Hippocampal formation (tissue), 2 donors: ENCODE measurements at places on chromosomes 6 and 20.
A peak's percentile ranks its signal among the peaks of the same experiment; 100 is the strongest.

GRCh38 chr20:35619196-35620095, 3.8 kb downstream of the SPAG4 start:
- peak; percentile 44 for DNase-seq

DNA sequence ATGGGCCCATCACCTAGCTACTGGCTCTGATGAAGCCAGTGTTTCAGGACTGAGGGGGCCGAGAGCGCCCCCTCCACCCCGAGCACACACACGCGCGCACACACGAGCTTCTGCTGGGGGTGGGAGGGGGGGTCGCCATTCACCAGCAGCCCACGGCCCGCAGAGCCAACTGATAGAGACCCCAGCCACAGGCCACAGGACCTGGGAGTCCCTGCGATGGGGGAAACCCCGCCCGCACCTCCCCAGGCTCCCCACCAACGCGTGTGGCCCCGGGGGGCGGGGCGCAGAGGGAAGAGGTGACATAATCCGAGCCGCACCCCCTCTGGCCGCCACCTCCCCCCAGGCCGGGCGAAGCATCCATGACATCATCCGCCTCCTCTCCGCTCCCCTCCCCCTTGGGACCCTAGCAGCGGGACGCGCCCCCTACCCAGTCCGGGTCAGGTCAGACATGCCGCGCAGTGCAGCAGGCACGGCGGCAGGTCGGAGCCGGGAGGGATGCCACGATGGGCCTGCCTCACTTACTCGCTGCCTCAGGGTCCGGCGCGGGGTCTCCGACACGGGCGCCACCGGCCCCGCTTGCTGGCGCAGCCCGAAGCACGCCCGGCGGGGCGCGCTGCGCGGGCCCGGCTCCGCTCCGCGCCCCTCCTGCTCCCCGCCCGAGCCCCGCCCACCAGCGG, at the start of gene LZTS3:
Gene LZTS3 (minus strand): TSS at position 617 of the 677 bp plus-strand sequence. CDS start 6,386 bp downstream, outside the sequence.
- no peak for DNase-seq

DNA sequence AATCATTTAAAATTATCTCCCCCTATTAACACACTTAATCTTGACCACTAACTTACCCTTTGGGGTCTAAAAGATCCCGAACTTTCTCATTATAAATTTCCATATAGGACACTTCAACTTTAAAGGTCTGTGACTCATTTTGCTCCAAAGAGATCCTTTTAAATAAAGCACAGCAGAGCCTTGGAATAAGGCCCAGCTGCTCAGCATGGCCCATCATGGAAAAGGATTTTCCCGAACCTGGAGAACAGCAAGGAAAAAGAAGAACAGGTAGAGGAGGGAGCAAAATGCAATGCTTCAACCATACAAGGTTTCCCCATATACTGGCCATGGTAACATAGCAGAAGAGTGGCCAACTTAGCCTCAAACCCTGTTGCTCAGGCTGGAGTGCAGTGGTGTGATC, 132.1 kb downstream of the KIF13A start:
- DNase-seq, result no peak

DNA sequence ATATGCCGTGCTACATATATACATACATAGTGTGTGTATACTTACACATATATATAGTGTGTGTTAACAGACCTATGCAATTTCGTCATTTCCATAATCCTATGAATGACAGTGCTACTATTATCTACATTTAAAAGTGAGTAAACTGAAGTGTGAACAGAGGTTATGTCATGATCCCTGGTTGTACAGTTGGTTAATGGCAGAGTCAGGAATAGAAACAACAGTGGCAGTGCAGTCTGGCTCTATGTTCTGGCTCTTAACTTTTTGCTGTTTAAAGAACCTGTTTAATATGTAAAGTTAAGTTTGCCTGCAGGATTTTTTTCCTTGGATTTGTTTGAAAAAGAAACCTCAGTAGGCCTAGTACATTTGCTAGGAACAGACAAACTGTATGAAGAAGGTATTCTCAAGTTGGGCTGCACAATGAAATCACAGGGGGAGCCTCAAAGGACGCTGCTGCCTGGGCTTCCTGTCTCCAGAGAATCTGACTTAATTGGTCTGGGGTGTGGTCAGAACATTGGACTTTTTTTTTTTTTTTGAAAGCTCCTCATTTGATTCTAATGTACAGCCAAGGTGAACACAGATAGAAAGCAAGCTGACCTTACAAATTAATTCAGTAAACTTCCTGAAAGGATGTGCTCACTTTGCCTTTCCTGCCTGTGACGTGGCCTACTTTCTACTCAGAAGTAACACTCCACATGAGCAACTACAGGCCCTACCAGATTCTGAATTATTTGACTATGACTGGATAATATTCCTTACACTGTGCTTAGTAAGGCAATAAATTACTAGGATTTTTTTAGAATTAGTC, 29.4 kb downstream of the PLCB1 start:
- DNase-seq, result no peak

- no peak for DNase-seq
These were observed 4.2 kb downstream of the PLA2G7 start for GRCh38 chr6:46730921-46731461.

DNA sequence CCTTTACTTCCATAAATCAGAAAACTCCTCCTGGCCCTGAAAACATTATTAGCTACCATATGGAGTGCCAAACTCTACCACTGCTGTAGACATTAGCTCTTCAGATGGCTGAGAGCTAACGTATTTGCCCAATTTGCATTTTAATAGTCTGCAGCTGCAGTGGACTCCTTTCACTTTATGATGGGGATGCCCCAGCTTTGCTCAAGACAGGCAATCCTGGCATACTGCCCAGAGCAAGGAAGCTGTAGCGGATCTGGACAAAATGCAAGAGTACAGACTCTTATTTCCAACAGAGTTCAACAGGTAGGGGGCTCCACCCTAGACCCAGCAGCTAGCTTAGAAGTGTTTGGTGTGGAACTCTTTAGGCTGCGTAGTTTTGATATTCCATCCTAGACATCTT, 246.7 kb downstream of the FOXC1 start:
- peak; percentile 22 for DNase-seq

GRCh38 chr6:34540222-34540621, 15.9 kb downstream of the SPDEF start:
- DNase-seq, result no peak

- no peak for DNase-seq
These were observed 25.0 kb downstream of the TTK start for GRCh38 chr6:80029470-80029869.

GRCh38 chr6:98657764-98658163, 176.6 kb upstream of the POU3F2 start:
- no peak for DNase-seq

GRCh38 chr6:136072691-136073090, 177.4 kb downstream of the MTFR2 start:
- no peak for DNase-seq

DNA sequence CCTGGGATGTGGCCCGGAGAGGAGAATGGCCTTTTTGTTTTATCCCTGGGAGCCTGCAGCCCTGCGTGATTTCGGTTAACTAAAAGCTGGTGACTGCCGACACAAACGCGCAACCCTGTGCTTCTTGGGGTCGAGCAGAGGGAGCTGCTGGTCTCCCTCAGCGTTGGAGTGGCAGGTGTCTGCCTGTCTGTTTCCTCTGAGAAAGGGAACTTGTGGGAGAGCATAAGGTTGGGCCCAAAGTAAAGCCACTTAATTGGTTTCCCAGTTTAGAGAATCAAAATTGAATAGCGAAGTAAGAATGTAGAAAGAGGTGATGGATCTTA, 500 bp downstream of the LTV1 start:
- no peak for DNase-seq

- no peak for DNase-seq
These were observed 229.3 kb upstream of the TENT5A start for GRCh38 chr6:81981812-81982211.

DNA sequence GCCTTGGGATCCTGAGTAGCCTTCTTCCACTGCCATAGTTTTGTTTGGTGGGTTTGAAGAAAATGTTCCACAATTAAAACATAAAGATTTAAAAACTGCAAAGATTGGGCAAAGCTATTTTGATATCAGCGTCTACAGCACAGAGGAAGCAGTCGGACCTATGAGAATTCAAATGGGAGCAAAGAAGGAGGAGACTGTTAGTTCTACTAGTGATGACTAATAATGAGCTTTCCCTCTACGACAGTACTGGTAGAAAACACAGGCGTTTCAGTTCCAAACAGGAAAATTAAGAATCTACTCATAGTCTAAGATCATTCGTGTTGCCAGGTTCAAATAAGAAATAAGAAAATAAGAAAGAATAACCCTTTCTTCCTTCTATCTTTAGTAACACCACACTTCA, 121.2 kb downstream of the INSM1 start:
- DNase-seq, result no peak

DNA sequence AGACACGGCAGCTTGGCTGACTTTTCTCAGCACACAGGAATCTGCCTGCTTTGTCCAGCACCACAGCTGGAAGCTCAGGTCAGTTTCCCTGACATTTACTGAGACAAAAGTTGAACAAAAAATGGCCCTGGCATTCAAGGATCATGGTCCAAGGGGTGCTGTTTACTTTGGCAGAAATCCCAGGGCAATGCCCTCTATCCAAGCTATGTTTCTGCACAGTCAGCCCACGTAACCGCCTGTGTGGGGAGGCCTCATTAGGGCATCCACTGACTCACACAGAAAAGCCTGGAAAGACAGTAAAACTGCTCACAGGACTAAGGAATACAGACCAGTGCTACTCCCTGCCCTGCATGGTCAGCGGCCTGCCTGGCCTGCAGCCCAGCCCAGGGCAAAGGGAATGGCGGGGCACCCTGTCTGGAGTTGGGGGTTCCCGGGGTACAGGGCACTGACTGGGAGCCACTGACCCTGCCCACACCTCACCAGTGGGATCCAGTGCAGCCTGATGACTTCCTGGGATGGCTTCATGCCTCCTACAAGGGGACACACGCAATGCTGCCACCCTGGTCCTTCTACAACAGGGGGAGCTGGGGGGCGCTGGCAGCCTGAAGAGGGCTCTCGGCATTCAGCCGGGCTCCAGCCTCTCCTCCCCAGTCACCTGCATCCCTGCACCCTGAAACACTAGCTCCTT, 77.1 kb downstream of the NINL start:
- DNase-seq, result no peak

- DNase-seq, result no peak
These were observed 108.2 kb downstream of the UST start for GRCh38 chr6:148854992-148855391.

- DNase-seq, result no peak
These were observed 48.4 kb downstream of the PANK2 start for GRCh38 chr20:3937618-3938017.

DNA sequence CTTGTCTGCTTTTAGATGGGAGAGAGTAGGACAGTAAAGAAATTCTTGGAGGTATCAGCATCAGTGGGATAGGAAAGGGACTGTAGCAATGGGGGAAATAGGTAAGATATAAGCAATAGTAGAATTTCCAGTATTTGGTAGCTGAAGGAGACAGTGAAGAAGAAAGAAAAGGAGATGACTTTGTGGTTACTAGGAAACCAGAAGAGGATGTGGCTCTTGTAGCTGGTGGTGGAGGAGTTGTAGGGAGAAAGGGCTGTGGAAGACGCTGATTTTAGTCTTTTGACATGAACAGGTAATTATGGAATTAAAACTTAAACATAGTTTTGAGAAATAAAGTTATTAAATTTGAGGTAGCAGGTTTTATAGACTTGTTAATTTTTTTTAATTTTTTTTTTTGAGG, 26.1 kb downstream of the SH3BGRL2 start:
- no peak for DNase-seq

- no peak for DNase-seq
These were observed 46.3 kb upstream of the HSF2 start for GRCh38 chr6:122352981-122353664.

DNA sequence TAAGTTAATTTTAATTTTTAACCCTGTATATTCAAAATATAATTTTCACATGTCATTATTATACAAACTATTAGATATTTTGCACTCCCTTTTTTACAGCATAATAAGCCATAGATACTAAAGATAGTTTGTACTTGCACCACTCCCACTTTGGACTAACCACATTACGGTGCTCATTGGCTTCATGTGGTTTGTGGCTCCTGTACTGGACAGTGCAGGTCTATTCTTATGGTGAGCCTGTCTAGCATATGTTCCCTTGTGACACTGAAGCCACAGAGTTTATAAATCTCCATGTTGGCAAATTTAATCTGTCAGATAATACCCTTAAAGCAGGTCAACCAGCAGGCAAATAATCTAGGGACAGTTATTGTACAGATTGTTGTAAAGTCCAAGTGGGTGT, 354.4 kb upstream of the KCNQ5 start:
- DNase-seq, result no peak

GRCh38 chr6:11727998-11728961, 50.3 kb downstream of the ADTRP start:
- DNase-seq, result no peak

DNA sequence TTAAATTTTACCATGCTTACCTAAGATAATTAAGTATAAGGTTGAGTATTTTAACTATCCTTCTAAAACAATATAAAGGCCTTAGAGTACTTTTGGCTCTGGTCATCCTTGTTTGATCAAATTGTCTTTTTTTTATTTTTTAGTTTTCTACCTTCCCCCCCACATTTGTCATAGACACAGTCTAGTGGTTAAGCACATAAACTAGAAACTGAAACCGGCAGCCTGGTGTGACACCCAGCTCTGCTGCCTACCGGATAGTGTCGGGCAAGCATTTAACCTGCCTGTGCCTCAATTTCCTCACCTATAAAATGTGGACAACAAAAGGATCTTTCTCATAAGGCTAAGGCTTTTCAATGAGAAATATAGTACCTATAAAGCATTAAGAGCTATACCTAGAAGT, 21.6 kb upstream of the TULP4 start:
- no peak for DNase-seq

GRCh38 chr6:69019832-69020231, 384.8 kb downstream of the ADGRB3 start:
- no peak for DNase-seq

DNA sequence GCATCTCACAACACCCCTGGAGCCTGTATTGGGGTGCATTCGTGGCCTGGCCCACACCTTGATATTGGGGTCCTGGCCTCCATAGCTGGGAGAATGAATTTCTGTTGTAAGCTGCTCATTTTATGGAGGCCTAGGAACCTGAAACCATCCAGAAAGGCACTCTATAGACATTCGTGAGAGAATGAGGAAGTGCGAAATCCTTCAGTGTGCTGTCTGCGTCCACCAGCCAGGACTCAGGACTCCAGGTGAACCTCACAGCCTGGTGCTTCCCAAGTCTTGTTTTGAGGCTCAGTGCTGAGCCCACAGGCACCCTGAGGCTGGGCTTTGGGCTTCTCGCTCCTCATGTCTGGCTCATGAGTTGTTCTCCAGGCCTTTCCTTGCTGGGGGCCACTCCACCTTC, 11.9 kb upstream of the RBBP8NL start:
- no peak for DNase-seq

- no peak for DNase-seq
These were observed 167.3 kb upstream of the GMDS start for GRCh38 chr6:2412731-2413130.

- DNase-seq, result no peak
These were observed 135.3 kb downstream of the ERMARD start for GRCh38 chr6:169886631-169887227.
